ENCODE measurements at places on chromosomes 11 and 22.

GRCh38 chr11:11167806-11168205 is 185.2 kb downstream of the CSNK2A3 start:
- DNase-seq = no peak
- H3K36me3 ChIP-seq = no peaks in the 10 kb centered on the region
- no peak overlapping the region for H3K4me3 ChIP-seq
- peaks cover under 1% of the 10 kb centered on the region for H3K27me3 ChIP-seq
- H3K27ac ChIP-seq = no peak overlapping the region

DNA sequence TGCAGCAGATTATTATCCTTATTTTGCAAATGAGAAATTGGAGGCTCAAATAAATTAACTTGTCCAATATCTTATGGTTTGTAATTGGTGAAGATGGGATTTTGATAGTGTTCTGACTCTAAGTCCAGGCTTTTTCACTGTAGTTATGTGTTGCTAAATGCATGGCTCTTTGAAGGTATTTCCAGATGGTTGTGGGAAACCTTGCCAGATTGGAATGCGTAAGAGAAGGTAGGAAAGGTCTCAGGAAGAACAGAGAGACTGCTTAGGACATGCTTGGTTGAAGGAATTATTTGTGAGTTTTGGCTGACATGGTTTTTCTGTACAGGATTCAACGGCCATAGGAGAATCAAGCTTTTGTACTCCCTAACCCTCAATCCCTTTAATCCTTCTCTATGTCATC is 108.6 kb downstream of the STIM1 start:
- no peak overlapping the region for H3K27ac ChIP-seq
- peaks cover 26% of the 10 kb centered on the region for H3K4me1 ChIP-seq
- H3K27me3 ChIP-seq = no peaks in the 10 kb centered on the region
- H3K4me3 ChIP-seq = no peak overlapping the region
- DNase-seq = no peak
- peaks cover 5% of the 10 kb centered on the region for H3K36me3 ChIP-seq

GRCh38 chr11:103486604-103487003 is 377.4 kb downstream of the DYNC2H1 start:
- no peak overlapping the region for H3K4me3 ChIP-seq
- no peaks in the 10 kb centered on the region for H3K27me3 ChIP-seq
- no peak overlapping the region for H3K27ac ChIP-seq
- peaks cover under 1% of the 10 kb centered on the region for H3K4me1 ChIP-seq
- no peaks in the 10 kb centered on the region for H3K36me3 ChIP-seq
- DNase-seq = no peak

GRCh38 chr11:111416231-111416960 is 37.3 kb upstream of the POU2AF1 start:
- H3K4me3 ChIP-seq = no peak overlapping the region
- H3K36me3 ChIP-seq = no peaks in the 10 kb centered on the region
- H3K27me3 ChIP-seq = peaks cover 22% of the 10 kb centered on the region
- no peaks in the 10 kb centered on the region for H3K4me1 ChIP-seq
- no peak for DNase-seq
- no peak overlapping the region for H3K27ac ChIP-seq

- no peaks in the 10 kb centered on the region for H3K36me3 ChIP-seq
- DNase-seq = no peak
- H3K27me3 ChIP-seq = no peaks in the 10 kb centered on the region
- no peaks in the 10 kb centered on the region for H3K4me1 ChIP-seq
- H3K27ac ChIP-seq = no peak overlapping the region
Observed at GRCh38 chr22:33562501-33562900, 357.8 kb downstream of the LARGE1 start.

DNA sequence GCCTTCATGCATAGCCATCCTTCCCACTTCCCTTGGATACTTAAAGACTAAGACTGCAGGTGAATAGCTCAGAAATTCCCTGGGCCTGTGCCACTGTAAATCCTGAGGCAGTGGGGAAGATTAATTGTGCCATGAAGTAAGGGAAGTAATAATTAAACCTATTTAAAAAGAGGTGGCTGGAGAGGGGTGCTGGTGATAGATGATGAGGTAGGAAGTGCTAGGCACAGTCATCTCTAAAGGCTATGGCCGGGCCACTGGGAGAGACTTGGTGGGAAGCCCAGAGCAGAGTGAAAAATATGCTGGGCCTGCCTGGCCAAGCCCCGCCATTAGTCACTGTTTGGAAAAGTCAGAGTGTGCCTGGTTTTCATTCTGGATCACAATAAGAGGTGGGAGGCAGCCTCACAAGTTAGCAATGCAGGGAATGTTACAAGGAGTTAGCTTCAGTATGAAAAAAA is 197.2 kb upstream of the PITPNB start:
- no peak for DNase-seq
- H3K36me3 ChIP-seq = no peaks in the 10 kb centered on the region
- H3K27ac ChIP-seq = peak overlapping the region; percentile 76
- peaks cover 48% of the 10 kb centered on the region for H3K4me1 ChIP-seq
- no peaks in the 10 kb centered on the region for H3K27me3 ChIP-seq

DNA sequence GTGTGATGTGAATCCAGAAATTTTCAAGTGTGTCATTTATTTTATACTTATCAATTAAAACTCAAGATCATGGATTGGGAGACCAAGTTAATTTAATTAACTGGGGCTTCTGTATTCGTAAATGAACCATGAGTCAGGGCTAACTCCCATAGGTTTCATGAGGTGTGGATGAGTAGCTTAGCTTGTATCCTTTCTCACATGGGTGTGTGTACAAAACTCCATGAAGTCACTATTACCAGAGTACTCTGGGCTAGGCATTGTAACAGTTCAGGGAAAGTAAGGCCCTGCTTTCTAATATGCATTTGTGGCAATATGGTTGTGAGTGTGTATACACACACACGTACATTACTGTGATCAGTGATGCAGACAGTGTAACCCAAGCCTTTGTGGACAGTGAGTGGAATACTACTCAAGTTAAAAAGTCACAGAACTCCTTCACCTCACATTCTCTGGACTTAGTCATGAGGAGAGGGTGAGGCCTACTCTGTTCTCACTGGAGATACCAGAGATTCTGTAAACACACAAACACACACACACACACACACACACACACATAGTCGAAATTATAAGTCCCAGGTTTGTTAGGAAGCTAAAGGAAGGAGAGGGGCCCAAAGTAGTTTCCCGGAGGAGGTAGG is 3.5 kb downstream of the CNTF start:
- H3K4me1 ChIP-seq = peaks cover 22% of the 10 kb centered on the region
- peaks cover 41% of the 10 kb centered on the region for H3K36me3 ChIP-seq
- H3K4me3 ChIP-seq = no peak overlapping the region

- no peak overlapping the region for H3K27ac ChIP-seq
- H3K36me3 ChIP-seq = no peaks in the 10 kb centered on the region
- H3K4me1 ChIP-seq = peaks cover 2% of the 10 kb centered on the region
Observed at GRCh38 chr11:58924230-58924629, 15.1 kb upstream of the GLYATL1 start.

GRCh38 chr11:48122656-48123055 is 94.0 kb upstream of the OR4B1 start:
- peaks cover 15% of the 10 kb centered on the region for H3K4me1 ChIP-seq
- H3K36me3 ChIP-seq = peaks cover 22% of the 10 kb centered on the region
- H3K27ac ChIP-seq = no peak overlapping the region
- H3K27me3 ChIP-seq = no peaks in the 10 kb centered on the region

DNA sequence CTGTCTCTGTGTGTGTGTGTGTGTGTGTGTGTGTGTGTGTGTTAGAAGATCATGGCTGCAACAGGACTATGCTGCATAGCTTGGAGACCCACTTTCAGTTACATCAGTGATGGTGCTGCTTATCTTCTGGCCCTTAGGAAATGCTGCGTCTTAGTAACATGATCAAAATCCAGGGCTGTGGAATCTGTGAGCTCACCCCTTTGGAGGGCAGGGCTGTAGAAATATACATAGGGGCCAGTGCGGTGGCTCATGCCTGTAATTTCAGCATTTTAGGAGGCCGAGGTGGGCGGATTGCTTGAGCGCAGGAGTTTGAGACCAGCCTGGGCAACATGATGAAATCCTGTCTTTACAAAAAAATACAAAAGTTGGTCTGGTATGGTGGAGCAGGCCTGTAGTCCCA is 151.5 kb upstream of the RASSF10 start:
- H3K4me1 ChIP-seq = peaks cover 27% of the 10 kb centered on the region
- no peak overlapping the region for H3K4me3 ChIP-seq
- no peak overlapping the region for H3K27ac ChIP-seq
- no peak for DNase-seq
- no peaks in the 10 kb centered on the region for H3K27me3 ChIP-seq
- H3K36me3 ChIP-seq = peaks cover 3% of the 10 kb centered on the region

GRCh38 chr11:129947474-129947873 is 52.1 kb upstream of the NFRKB start:
- no peak for DNase-seq
- no peaks in the 10 kb centered on the region for H3K27me3 ChIP-seq
- no peak overlapping the region for H3K4me3 ChIP-seq
- H3K36me3 ChIP-seq = peaks cover 19% of the 10 kb centered on the region
- peaks cover 5% of the 10 kb centered on the region for H3K4me1 ChIP-seq

- no peak overlapping the region for H3K4me3 ChIP-seq
- H3K4me1 ChIP-seq = no peaks in the 10 kb centered on the region
- no peaks in the 10 kb centered on the region for H3K36me3 ChIP-seq
- H3K27me3 ChIP-seq = no peaks in the 10 kb centered on the region
- no peak for DNase-seq
Observed at GRCh38 chr11:100296051-100296679, 390.9 kb upstream of the ARHGAP42 start.

- peaks cover 20% of the 10 kb centered on the region for H3K36me3 ChIP-seq
- no peaks in the 10 kb centered on the region for H3K27me3 ChIP-seq
- H3K4me3 ChIP-seq = no peak overlapping the region
- no peak for DNase-seq
- H3K27ac ChIP-seq = no peak overlapping the region
Observed at GRCh38 chr11:103257360-103257759, 148.1 kb downstream of the DYNC2H1 start.

- H3K4me1 ChIP-seq = peaks cover 52% of the 10 kb centered on the region
- DNase-seq = no peak
- no peaks in the 10 kb centered on the region for H3K27me3 ChIP-seq
- H3K36me3 ChIP-seq = peaks cover 4% of the 10 kb centered on the region
Observed at GRCh38 chr22:42648368-42649245, 585 bp downstream of the CYB5R3 start.

- H3K27me3 ChIP-seq = no peaks in the 10 kb centered on the region
- no peak for DNase-seq
- no peak overlapping the region for H3K4me3 ChIP-seq
- no peaks in the 10 kb centered on the region for H3K36me3 ChIP-seq
- no peak overlapping the region for H3K27ac ChIP-seq
Observed at GRCh38 chr11:133243832-133244231, 288.5 kb downstream of the OPCML start.

GRCh38 chr22:17381192-17381913 is 12.1 kb downstream of the CECR2 start:
- H3K27me3 ChIP-seq = peaks cover 15% of the 10 kb centered on the region
- H3K4me1 ChIP-seq = no peaks in the 10 kb centered on the region
- H3K27ac ChIP-seq = no peak overlapping the region
- no peak for DNase-seq
- no peaks in the 10 kb centered on the region for H3K36me3 ChIP-seq

- peaks cover 7% of the 10 kb centered on the region for H3K27me3 ChIP-seq
- no peaks in the 10 kb centered on the region for H3K4me1 ChIP-seq
- H3K36me3 ChIP-seq = no peaks in the 10 kb centered on the region
Observed at GRCh38 chr11:14132312-14132711, 169.8 kb downstream of the SPON1 start.

- no peak for DNase-seq
- no peaks in the 10 kb centered on the region for H3K27me3 ChIP-seq
- H3K4me3 ChIP-seq = no peak overlapping the region
- H3K27ac ChIP-seq = no peak overlapping the region
Observed at GRCh38 chr11:118892964-118893363, 9.3 kb downstream of the CXCR5 start.

GRCh38 chr22:20563466-20563906 is 56.1 kb downstream of the MED15 start:
- no peaks in the 10 kb centered on the region for H3K27me3 ChIP-seq
- peak overlapping the region; percentile 85 for H3K27ac ChIP-seq
- peaks cover 43% of the 10 kb centered on the region for H3K4me1 ChIP-seq
- H3K4me3 ChIP-seq = no peak overlapping the region

- H3K4me3 ChIP-seq = no peak overlapping the region
- H3K36me3 ChIP-seq = no peaks in the 10 kb centered on the region
- H3K27ac ChIP-seq = no peak overlapping the region
- H3K4me1 ChIP-seq = peaks cover 20% of the 10 kb centered on the region
- no peak for DNase-seq
- H3K27me3 ChIP-seq = no peaks in the 10 kb centered on the region
Observed at GRCh38 chr22:45441138-45441537, 27.6 kb downstream of the RIBC2 start.

DNA sequence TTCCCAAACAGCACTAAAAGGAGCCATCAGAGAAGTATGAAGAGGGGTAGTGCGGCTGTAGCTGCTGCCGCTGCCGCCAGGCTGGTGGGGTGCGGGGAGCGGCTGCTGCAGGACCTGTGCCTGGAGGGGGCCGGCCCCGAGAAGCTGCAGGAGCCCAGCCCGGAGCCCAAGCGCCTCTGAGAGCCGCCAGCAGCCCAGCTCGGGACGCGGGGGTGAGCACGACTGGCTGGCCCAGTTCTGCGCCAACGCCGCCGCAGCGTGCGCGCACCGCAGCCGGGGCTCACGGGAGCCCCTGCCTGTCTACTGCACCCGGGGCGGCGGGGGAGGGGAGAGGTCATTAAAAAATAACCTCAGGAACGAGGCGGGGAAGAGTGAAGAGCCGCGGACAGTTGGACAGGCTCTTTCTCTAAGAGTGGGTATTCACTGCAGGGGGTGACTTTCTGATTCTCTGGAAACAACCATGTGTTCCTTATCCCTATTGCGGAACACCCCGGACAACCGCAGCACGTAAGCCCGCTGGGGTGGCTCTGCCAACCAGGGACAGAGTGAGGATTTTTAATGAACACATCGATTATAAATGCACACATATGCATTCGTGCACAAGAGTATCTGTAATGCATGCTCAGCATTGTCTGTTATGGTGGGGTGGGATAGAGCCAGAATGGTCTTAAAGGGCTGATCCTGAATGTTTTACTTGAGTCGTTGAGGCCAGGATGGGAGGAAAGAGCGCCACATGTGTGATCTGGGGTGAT is 453 bp downstream of the GAS2 start:
- H3K4me1 ChIP-seq = peaks cover 10% of the 10 kb centered on the region
- peaks cover 74% of the 10 kb centered on the region for H3K27me3 ChIP-seq
- peak overlapping the region; percentile 78 for H3K4me3 ChIP-seq
- H3K27ac ChIP-seq = no peak overlapping the region
- no peak for DNase-seq

DNA sequence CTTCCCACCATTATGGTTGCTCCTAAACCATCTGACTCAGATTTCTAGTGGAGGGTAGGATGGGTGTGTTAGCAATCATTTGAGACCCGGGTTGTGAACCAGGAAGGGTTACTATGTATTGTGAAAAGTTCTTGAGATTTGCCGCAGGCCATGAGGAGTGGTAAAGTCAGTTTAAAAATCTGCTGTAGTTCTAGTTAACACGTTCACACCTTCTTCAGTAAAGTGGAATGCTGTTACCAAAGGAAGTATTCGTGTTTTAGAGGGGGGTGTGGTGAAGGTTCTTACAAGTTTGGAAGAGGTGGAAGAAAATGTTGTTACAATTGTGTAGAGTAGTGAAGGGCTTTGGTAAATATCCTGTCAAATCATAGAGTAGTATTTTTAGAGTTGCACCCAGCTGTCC is 2.6 kb downstream of the MTMR3 start:
- peaks cover 11% of the 10 kb centered on the region for H3K4me1 ChIP-seq
- DNase-seq = no peak
- peaks cover 1% of the 10 kb centered on the region for H3K36me3 ChIP-seq
- H3K27me3 ChIP-seq = no peaks in the 10 kb centered on the region
- H3K27ac ChIP-seq = no peak overlapping the region
- no peak overlapping the region for H3K4me3 ChIP-seq

Measured in osteocyte (in vitro differentiated cells).